ENCODE measurements at places on chromosomes 3 and 15. TPM values are rescaled to one million over a fixed set of nuclear protein-coding genes. Genes with fewer than 3 reads are reported as not detected.

The FGF12 gene
- 0.18 TPM for polyA plus RNA-seq

The CHL1 gene
- polyA plus RNA-seq: not detected

The LRRC31 gene
- not detected for polyA plus RNA-seq

GRCh38 chr3:30915782-30916181 lies 21.3 kb upstream of the GADL1 start:
- DNase-seq: no peak
- H3K4me3 ChIP-seq: no peak overlapping the region
- H3K27me3 ChIP-seq: no peaks in the 10 kb centered on the region
- no peaks in the 10 kb centered on the region for H3K4me1 ChIP-seq
- H3K27ac ChIP-seq: no peak overlapping the region
- H3K36me3 ChIP-seq: no peaks in the 10 kb centered on the region

The TADA3 gene
- 84.1 TPM for polyA plus RNA-seq

DNA sequence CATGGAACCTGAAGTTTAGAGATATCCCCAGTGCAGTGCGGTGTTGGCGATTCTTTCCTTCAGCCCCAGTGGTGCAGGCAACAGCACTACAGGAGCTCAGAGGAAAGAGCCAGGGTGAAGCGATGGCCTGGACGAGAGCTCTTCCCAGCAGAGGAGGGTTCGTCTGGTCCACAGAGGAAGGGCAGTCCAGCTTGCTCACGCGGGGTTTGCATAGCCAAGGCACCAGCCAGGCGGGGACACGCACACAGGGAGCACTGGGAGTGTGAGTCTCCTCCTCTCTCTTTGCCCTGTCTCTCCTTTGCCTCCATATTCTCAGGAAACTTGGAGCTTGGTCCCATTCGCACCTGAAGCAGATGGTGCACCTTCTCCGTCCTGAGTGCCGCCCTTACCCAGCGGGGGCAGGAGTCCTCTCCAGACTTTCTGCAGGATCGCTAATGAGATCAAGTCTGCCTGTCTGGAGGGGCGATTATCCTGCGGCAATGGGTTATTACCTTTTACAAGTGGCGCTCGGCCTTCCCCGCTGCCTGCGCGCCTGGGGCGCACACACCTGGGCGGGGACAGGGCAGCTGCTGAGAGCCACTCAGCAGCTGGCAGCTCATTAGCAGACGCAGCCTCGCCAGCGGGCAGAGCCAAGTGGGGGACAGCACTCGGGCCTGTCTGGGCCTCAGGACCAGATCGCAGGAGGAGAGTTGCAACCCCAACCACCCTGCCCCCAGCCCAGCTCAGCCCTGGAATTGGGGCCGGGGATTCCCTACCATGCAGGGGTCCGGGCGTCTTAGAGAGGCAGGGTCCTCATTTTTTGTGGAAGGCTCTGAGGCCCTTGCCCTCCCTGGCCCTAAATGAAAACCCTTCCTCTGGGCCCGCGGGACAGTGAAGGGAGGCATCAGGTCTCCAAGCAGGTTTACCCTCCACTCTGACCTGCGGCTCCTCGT lies 119.0 kb upstream of the MEF2A start:
- peaks cover 6% of the 10 kb centered on the region for H3K4me1 ChIP-seq
- no peak overlapping the region for H3K27ac ChIP-seq
- H3K36me3 ChIP-seq: no peaks in the 10 kb centered on the region
- peak; percentile 19 for DNase-seq
- no peaks in the 10 kb centered on the region for H3K27me3 ChIP-seq
- no peak overlapping the region for H3K4me3 ChIP-seq

The PP2D1 gene
- polyA plus RNA-seq: not detected

DNA sequence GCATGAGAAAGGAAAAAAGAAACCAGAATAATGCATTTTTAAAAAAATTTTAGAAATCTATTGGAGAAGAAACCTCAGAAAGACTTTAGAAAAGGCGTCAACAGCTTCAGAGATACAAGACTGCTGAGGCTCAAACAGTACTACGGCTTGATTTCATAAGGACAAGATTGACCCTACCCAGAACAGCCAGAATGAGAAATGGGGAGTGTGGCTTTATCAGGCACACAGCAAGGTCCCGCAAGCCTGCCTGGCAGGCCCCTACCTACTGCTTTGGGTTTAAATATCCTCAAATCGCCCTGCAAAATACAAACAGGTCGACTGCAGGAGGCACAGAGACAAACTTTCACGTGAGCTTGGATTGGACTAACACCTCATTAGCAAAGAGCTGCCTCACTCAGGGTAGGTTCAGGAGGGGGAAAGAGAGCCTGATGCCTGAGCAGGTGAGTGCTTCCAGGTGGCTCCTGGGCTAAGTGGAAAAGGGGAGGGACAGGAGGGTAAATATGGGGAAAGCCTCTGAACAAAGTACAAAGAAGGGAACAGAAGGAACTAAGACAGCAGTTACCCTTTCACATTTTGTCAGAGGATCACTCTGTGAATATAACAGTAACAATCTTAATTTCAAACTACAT lies 87.5 kb downstream of the RORA start:
- H3K4me1 ChIP-seq: no peaks in the 10 kb centered on the region
- H3K27me3 ChIP-seq: no peaks in the 10 kb centered on the region
- no peak for DNase-seq
- no peaks in the 10 kb centered on the region for H3K36me3 ChIP-seq

The NLGN1 gene
- 1.5 TPM for polyA plus RNA-seq

GRCh38 chr15:38508647-38509046 lies 54.7 kb downstream of the FAM98B start:
- H3K27me3 ChIP-seq: no peaks in the 10 kb centered on the region
- no peaks in the 10 kb centered on the region for H3K36me3 ChIP-seq
- H3K27ac ChIP-seq: no peak overlapping the region
- peaks cover 5% of the 10 kb centered on the region for H3K4me1 ChIP-seq
- no peak for DNase-seq

GRCh38 chr3:141411251-141411771 lies 43.0 kb downstream of the ZBTB38 start:
- no peak for DNase-seq
- no peaks in the 10 kb centered on the region for H3K27me3 ChIP-seq
- no peak overlapping the region for H3K4me3 ChIP-seq

DNA sequence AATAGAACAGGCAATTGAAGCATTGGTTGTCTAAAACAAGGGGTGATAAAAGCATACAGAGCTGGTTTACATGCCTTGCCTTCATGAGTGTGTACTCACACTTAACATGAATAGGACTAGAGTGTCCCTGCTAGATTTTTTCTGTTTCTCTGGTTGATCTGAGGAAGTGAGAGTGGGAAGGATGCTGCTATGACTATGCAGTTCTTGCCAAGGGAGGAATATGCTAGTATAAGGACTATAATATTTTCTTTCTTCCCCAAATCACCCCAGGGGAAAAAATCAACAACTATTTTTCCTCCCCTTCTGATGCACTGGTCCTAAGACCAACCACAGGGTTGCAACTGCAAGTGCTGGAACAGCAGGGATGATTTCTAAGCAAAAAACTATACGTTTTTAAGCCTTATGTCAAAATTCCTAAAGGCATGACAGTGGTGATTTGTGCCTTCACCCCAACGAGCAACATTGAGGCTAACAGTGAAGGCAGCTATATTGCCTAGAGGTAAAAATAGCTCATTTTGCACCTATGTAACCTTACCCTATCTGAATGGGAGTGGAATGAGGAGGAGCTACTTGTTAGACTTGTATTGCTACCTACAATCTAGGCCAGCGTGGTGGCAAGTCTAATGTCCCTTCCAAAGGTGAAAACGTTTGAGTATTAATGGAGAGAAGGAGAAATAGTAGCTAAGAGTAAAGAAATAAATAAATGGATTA lies 33.5 kb upstream of the USP8 start:
- no peak for DNase-seq
- H3K27ac ChIP-seq: no peak overlapping the region
- H3K4me1 ChIP-seq: no peaks in the 10 kb centered on the region
- no peaks in the 10 kb centered on the region for H3K36me3 ChIP-seq
- no peak overlapping the region for H3K4me3 ChIP-seq

The HCN4 gene
- polyA plus RNA-seq: not detected

GRCh38 chr3:162218479-162218878 lies 721.9 kb downstream of the OTOL1 start:
- no peaks in the 10 kb centered on the region for H3K27me3 ChIP-seq
- H3K4me1 ChIP-seq: no peaks in the 10 kb centered on the region
- H3K27ac ChIP-seq: no peak overlapping the region
- no peak for DNase-seq
- no peaks in the 10 kb centered on the region for H3K36me3 ChIP-seq

DNA sequence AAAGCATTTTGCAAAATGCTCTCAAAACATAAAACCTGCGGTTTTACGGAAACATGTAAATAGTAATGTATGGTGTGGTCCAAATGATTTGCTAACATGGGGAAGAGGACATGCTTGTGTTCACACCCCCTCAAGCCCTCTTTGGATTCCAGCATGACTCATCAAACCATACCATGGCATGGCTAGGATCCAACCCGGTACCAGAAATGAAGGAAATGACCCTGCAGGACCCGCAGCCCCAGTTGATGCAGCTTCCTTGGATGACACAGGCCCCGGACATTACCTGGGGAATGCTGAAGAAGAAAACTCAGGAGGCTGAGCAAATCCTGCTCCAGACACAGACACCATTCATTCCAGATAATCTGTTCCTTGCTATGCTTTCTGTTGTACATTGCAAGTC lies 222.9 kb downstream of the DTWD1 start:
- no peaks in the 10 kb centered on the region for H3K4me1 ChIP-seq
- H3K4me3 ChIP-seq: no peak overlapping the region
- no peak overlapping the region for H3K27ac ChIP-seq
- no peak for DNase-seq
- H3K27me3 ChIP-seq: no peaks in the 10 kb centered on the region

The FOXB1 gene
- not detected for polyA plus RNA-seq

The HRH1 gene
- polyA plus RNA-seq: 7.7 TPM

DNA sequence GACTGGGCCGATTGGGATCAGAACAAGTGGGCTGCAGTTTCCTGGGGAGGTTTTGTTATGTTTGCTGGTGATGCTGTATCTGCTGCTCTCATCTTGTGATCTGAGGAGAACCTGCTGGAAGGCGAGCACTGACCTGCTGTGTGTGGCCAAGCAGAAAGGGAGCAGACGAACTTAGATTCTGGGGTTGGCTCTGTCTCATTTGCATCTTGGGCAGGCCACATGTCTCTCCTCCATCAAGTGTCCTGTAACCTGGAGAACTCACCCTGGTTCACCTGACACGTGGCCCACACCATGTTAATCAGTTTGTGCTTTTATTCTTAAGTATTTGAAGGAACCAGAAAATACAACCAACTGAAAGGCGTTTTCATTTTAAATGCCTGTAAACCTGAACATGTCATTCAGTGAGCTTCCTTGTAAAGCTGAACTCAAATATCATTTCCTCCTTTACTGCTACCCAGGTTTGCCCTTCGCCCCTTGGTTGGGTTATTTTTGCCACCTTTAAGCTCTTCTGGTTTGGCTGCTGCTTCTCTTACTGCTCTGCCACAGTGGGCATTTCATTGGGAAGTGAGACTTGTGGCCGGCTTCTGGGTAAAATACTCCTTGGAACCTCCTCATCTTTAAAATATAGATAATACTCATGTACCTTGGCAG lies 33.5 kb upstream of the TRAK1 start:
- no peak overlapping the region for H3K27ac ChIP-seq
- no peaks in the 10 kb centered on the region for H3K36me3 ChIP-seq
- H3K4me3 ChIP-seq: no peak overlapping the region
- H3K4me1 ChIP-seq: peaks cover 18% of the 10 kb centered on the region
- no peaks in the 10 kb centered on the region for H3K27me3 ChIP-seq

- H3K4me1 ChIP-seq: no peaks in the 10 kb centered on the region
- H3K27ac ChIP-seq: no peak overlapping the region
- DNase-seq: no peak
- no peak overlapping the region for H3K4me3 ChIP-seq
- peaks cover 2% of the 10 kb centered on the region for H3K36me3 ChIP-seq
These were observed 106.9 kb downstream of the LRRK1 start for GRCh38 chr15:101025896-101026631.

GRCh38 chr15:77597804-77598453 lies 34.8 kb downstream of the LINGO1 start:
- no peaks in the 10 kb centered on the region for H3K36me3 ChIP-seq
- H3K4me3 ChIP-seq: no peak overlapping the region
- H3K27ac ChIP-seq: peak overlapping the region; percentile 80
- peaks cover 47% of the 10 kb centered on the region for H3K4me1 ChIP-seq
- no peak for DNase-seq
- H3K27me3 ChIP-seq: no peaks in the 10 kb centered on the region

DNA sequence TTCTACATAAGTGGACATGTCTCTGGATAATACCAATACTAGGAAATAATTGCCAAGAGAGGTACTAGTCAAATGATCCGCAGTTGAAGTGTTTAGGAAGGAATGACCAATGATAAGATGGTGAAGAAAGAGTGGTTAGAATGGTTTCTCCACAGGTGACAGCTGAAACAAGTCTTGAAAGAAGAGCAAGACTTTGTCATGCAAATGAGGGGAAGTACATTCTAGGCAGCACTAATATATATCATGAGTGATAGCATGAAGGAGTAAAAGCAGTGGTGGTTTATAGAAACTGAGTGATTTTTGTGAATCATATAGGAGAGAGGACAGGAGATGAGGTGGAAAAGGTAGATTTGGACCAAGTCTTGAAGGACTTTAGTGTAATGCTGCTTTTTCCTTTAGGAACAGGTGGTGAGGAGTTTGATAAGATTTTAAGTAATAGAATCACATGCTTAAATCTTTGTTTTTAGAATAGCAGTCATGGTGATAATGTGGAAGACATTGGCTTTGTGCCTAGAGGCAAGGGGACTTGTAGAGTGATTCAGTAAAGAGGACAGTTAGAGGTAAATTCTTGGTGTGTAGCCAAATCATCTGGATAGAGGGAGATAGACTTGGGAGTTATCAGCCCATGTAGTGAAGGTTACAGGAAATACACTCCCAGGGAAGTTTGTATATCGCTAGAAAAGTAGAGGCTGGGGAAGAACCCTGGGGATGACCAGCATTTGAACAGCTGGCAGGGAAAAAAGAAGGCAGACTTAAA lies 31.9 kb downstream of the SLMAP start:
- no peaks in the 10 kb centered on the region for H3K27me3 ChIP-seq
- no peak overlapping the region for H3K4me3 ChIP-seq
- H3K27ac ChIP-seq: no peak overlapping the region
- DNase-seq: peak; percentile 15

The ZMYND10 gene
- polyA plus RNA-seq: 0.83 TPM

GRCh38 chr3:24086617-24087404 lies 141.7 kb downstream of the NR1D2 start:
- H3K27me3 ChIP-seq: no peaks in the 10 kb centered on the region
- no peaks in the 10 kb centered on the region for H3K36me3 ChIP-seq
- no peak overlapping the region for H3K4me3 ChIP-seq
- DNase-seq: no peak
- H3K27ac ChIP-seq: no peak overlapping the region
- no peaks in the 10 kb centered on the region for H3K4me1 ChIP-seq

The A4GNT gene
- polyA plus RNA-seq: not detected

DNA sequence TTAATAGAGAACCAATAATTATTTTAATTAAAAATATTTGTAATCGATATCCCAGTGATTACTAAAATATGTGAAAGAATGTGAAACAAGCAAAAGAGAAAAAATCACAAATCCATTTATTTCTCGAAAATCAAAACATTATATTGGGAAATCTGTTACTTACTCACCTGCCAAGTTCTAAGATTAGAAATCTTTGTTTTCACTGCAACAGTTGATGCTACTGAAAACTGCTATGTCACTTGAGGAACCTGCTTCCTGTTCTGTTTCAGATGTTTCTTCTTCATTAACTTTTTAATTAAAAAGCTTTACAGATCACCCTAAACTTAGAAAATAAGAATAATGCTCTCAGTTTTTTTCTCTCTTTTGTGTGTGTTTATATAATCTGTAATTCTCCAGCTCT lies 13.7 kb upstream of the DPH6 start:
- H3K27ac ChIP-seq: no peak overlapping the region
- H3K4me1 ChIP-seq: peaks cover 2% of the 10 kb centered on the region
- no peak overlapping the region for H3K4me3 ChIP-seq
- H3K36me3 ChIP-seq: no peaks in the 10 kb centered on the region
- no peaks in the 10 kb centered on the region for H3K27me3 ChIP-seq
- DNase-seq: no peak

Data from SK-N-SH (cell line).